ENCODE measurements at places on chromosomes 2 and 18. TPM values are rescaled to one million over a fixed set of nuclear protein-coding genes. Genes with fewer than 3 reads are reported as not detected.

Gene SIX2
- 3.6 TPM for total RNA-seq

Gene IL1B
- 4.2 TPM for total RNA-seq

Gene UPP2
- total RNA-seq, result not detected

Gene POTEI
- total RNA-seq, result not detected

Gene C2orf15
- not detected for total RNA-seq

Gene IL1RL2
- not detected for total RNA-seq

- no peak for DNase-seq
Measured at GRCh38 chr18:22841840-22842239, 91.3 kb upstream of the RBBP8 start.

GRCh38 chr2:9690252-9690651 lies 59.5 kb upstream of the YWHAQ start:
- DNase-seq, result peak; percentile 82

- no peak for DNase-seq
Measured at GRCh38 chr2:224670203-224670602, 46.0 kb downstream of the CCDC195 start.

GRCh38 chr2:226845386-226846116 lies 9.7 kb downstream of the RHBDD1 start:
- no peak for DNase-seq

- no peak for DNase-seq
Measured at GRCh38 chr18:48866856-48867255, 83.9 kb downstream of the SMAD7 start.

GRCh38 chr2:70646420-70646818 lies 92.8 kb upstream of the TGFA start:
- DNase-seq, result no peak

DNA sequence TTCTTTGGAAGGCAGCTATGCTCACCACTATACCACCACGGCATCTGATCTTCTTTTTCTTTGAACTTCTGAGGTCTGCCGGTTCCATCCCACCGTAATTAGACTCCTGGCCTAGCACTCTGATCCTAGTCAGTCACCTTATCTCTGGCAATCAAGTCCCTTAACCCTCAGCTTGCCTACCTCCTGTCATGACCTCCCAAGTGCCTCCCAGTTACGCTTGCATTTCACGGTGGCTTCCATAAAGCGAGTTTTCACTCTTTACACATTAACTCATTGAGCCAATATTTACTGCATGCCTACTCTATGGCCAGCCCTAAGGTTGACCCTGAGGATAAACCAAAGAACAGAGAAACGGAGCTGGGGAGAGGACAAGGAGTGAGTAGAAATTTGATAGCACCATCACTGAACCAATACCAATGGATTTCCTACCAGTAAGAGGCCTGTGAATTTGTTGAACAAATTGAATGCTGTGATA lies 37.8 kb upstream of the TMEM182 start:
- no peak for DNase-seq
